Ovary (tissue), 10 donors: ENCODE measurements at places on chromosomes 2 and 18.

DNA sequence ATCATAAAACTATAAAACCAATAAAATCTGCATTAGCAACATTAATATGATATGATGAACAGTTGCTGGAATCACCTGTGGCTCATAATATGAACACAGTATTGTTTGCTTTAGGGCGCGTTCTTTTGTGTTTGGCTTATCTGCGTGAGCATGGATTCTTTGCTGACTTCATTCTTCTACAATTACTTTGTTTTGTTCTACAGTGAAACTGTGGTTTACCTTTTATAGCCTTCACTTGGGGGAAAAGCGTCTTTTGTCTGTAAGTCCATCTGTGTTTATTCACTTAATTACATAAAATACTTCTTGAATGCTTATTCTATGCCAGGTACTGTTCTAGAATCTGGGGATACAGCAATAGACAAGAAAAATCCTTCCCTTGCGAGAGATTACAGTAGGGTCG lies 74.0 kb upstream of the SEC11C start:
- no peak for DNase-seq

DNA sequence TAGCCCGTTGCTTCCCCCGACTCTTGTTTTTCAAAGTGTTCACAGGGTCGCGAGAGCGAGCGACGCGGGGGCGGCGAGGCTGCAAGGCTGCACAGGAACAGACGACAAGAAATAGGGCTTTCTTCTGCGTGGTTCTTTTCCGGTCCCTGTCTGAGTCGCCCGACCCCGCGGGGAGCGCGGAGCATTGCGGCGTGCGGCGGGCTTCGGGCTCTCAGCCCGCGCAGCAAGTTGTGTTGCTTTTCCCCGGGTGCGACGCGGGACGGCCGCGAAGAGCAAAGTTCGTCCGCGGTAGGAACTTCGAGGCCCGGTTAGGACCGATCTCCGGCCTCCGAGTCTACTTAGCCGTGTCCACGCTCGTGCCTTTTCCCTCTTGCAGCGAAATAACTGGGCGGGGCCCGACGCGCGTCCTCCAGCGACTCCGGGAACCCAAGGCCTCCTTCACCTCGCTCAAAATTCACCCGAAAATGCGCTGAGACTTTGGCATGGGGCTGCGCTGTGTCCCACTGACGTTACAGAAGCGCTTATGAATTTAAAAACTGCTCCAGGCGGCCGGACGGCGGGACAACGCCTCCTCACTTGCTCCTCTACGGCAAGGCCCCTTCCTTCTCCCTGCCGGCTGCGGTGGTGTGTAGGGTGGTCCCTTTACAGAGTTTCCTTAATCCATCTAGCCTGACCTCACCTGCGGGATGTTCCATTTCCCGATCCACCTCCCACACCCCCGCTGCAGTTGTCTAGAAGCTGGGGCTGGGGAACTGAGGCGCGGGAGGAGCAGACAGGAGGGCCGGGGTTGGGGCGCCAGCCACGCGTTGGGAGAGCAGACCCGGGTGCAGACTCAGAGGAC lies 1.5 kb upstream of the BCL2L11 start:
- DNase-seq: peak; percentile 21

GRCh38 chr2:54838585-54839035 lies 115.1 kb downstream of the EML6 start:
- peak; percentile 55 for DNase-seq

GRCh38 chr2:42969231-42970150 lies 177.1 kb upstream of the HAAO start:
- peak; percentile 28 for DNase-seq

- no peak for DNase-seq
Observed at GRCh38 chr18:23487738-23488570, 15.4 kb upstream of the RMC1 start.

DNA sequence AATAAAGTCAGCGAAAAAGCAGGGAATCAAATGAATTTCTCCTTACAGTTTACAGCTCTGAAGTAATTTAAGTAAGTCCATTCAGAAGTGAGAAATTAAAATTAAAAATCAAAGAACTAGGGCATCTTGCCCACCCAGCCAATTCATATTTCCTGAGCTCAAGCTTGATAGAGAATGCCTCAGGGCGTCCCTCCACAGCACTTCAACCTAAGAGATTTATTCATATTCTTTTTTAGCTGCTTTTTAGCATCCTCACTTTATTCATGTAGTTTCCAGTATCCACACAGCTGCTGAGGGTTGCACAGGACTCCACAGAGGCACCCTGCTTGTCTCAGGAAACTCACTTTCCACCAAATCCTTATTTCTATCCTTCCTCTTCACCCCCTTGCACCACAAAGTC lies 900.3 kb downstream of the BCL11A start:
- no peak for DNase-seq

- no peak for DNase-seq
Observed at GRCh38 chr18:39772155-39772919, 2182.7 kb upstream of the PIK3C3 start.
